ENCODE measurements at places on chromosomes 5 and 9. TPM values are rescaled to one million over a fixed set of nuclear protein-coding genes. Genes with fewer than 3 reads are reported as not detected.

Gene SPINK4
- total RNA-seq, result not detected

Gene S1PR3
- 22.4 TPM for total RNA-seq

Gene GAS1
- total RNA-seq, result 0.13 TPM

Gene TMOD1
- 1.5 TPM for total RNA-seq

Gene CATSPER3
- total RNA-seq, result not detected

Gene OGN
- total RNA-seq, result not detected

Gene PCDHA9
- total RNA-seq, result not detected

Gene GNA14
- 3.2 TPM for total RNA-seq

Gene SPINK6
- total RNA-seq, result not detected

Gene SAXO1
- under 0.01 TPM for total RNA-seq

Gene PTGS1
- 14.4 TPM for total RNA-seq

Gene EQTN
- total RNA-seq, result not detected

Gene PCDHAC2
- total RNA-seq, result 2.5 TPM

Gene ITGA1
- 2.2 TPM for total RNA-seq

Gene CCDC69
- 8.2 TPM for total RNA-seq

Gene ENC1
- total RNA-seq, result 71.5 TPM

Gene IGFBPL1
- 0.33 TPM for total RNA-seq

Gene ADGRV1
- 0.04 TPM for total RNA-seq

Gene SPACA9
- total RNA-seq, result 1.6 TPM

Gene SLC46A2
- total RNA-seq, result not detected

Gene ADRB2
- total RNA-seq, result 3.5 TPM

Gene TMEM8B
- total RNA-seq, result 0.35 TPM

Gene ANKRD18B
- 3.9 TPM for total RNA-seq

Gene SLC36A3
- not detected for total RNA-seq

Gene PPP3R2
- not detected for total RNA-seq

Gene TNC
- 0.07 TPM for total RNA-seq

Gene NUP155
- 46.9 TPM for total RNA-seq

Gene JAKMIP2
- not detected for total RNA-seq
